ENCODE measurements at places on chromosomes 1 and 21.
A peak's percentile ranks its signal among the peaks of the same experiment; 100 is the strongest.

DNA sequence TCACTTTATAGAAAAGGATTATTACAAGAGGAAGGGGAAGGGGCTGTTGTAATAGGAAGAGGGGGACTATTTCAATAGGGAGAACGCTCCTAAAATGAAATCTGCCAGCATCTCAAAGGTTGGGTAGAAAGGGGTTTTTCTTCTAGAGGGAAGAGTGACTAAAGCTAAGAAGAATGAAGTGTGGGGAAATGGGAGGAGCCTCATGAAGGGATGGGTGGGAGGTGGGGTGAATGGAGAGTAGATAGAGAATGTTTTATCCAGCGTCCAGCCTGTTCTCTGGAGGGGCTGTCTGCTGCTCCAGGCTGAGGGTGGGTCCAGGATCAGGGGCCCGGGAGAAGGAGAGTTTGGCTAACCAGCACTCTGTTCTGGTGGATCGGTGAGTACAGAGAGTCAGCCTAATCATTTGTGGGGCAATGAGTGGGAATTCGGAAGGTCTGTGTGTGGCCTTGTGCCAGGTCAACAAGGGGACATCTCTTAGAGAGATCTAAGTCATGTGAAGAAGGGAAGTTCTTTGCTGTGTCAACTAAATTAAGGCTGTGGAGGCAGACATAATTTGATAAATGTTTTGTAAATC is 25.2 kb downstream of the VN1R5 start:
- peak; percentile 44 for DNase-seq

- DNase-seq = no peak
These were observed 5.7 kb downstream of the GPR88 start for GRCh38 chr1:100543640-100544039.

GRCh38 chr1:201282931-201283829 is at the start of gene PKP1:
Gene PKP1 (plus strand): TSS chr1:201283506. CDS start chr1:201283703, 197 bp downstream.
- no peak for DNase-seq

DNA sequence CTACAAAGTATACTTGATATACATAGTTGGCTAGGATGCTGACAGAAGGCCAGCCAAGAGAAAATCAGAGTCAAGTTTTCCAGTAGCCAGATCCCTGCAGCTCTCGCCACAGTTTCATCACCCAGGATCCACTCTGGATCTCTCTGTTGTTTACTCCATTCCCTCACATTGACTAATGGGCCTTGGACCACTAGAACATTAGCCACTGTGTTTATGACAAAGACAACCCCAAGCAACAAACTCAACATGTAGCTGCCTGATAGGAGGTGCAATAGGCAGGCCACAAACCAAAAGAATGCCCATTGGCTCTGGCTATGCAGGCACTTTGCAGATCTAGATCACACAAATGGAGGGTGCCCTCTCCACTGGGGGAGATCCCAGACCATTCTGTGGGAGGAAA is 44.2 kb downstream of the ARHGEF11 start:
- DNase-seq = no peak

DNA sequence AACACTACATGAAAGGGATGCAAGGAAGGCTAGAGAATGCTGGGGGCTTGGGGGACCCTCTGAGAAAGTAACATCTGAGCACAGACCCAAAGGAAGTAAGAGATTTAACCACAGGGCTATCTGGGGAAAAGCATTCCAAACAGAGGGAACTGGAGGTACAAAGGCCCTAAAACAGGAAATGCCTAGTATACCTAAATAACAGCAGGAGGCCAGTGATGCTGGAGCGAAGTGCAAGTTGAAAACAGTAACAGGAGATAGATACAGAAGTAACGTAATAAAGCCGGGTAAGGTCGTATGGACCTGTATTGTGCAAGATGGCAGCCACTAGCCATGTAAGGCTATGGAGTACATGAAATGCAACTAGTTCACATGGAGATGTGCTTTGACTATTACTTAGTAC is 52.1 kb downstream of the CD34 start:
- no peak for DNase-seq

All from HTR-8/SVneo (cell line).